Activated CD4-positive, alpha-beta T cell treated with anti-CD3 and anti-CD28 coated beads for 36 hours (primary cell): ENCODE measurements at places on chromosomes 7 and 10.
A peak's percentile ranks its signal among the peaks of the same experiment; 100 is the strongest.

DNA sequence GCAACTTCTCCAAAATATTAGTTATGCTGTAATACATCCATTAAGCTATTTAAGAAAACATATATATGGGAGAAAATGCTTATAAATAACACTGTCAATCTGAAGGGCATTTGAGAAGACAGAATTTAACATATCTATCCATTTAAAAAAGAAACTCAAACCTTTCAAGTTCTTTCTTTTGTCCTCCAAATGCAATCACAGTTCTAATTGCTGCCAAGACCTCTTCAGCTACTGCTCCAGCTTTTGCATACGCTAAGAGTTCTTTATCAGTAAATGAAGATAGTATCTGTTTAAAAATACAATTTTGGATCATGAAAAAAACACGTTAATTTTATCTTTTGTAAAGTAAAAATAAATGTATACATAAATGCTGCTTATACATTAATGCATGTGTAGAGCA, 39.6 kb downstream of the ABCB1 start:
- no peak for DNase-seq

GRCh38 chr7:22331704-22332103, 25.2 kb downstream of the RAPGEF5 start:
- no peak for DNase-seq

GRCh38 chr10:46293832-46294640, 7.2 kb downstream of the ANTXRL start:
- DNase-seq, result peak; percentile 1

GRCh38 chr7:69365651-69366192, 232.6 kb upstream of the AUTS2 start:
- no peak for DNase-seq

DNA sequence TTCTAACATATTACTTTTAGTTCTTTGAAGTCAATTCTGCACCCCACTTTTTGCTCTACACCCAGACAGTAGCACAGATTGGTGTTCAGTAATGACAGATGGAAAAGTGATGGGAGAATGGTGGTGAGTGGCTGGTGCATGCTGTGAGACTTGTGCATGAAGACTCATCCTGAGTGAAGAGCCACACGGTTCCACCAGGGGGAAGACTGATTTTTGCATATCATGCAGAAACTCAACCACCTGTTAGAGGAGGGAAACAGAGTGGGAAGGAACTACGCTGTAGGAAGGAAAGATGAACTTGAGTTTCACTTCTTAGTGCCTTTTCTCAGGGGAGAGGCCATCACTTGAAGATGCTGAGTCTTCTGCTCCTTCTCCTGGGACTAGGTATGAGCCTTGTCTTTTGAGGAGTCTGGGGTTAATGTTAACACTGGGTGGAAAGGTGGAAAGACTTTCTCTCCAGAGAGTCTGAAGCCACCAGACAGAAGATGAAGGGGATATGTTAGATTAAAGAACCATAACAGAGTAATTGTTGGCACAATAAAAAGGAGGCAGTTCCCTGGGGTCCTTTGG, 9.3 kb upstream of the PRSS1 start:
- peak; percentile 12 for DNase-seq

- no peak for DNase-seq
Measured at GRCh38 chr7:22120391-22121053, 174.8 kb upstream of the CDCA7L start.

DNA sequence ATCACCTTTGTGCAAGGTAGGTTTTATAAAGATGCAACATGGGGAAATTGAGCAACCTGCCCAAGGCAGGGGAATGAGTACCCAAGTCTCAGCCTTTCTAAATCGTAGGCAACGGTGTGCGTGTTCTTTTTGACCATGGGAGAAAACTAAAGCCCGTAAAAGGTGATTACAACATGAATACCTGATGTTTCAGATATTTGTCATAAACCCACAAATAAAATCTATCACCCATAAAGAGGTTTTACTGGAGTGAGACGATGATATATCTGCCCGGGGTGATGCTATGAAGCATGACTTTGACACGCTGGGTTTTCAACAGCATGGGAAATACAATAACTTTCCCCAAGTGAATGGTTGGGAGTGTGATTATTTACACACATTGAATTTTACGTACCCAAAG, 406.3 kb upstream of the KLF6 start:
- no peak for DNase-seq

DNA sequence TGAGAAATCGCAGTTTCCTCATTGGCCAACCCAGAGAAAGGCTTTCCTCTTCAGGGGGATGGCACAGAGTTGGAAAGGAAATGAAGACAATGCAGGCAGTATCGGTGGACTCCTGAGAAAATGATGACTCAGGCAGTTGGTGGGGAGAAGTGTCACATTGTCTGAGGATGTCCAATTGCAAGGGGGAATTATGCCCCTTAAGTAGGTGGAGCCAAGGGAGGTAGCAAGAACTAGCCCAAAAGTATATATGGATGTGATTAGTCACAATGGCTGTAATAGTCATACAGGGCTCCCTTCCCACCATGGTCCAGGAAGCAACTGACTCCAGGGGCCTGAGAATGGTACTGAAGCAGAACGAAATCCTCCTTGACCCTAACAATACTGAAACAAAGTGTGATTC, 58.3 kb upstream of the EGFR start:
- no peak for DNase-seq

- no peak for DNase-seq
Measured at GRCh38 chr7:3080106-3080505, 36.4 kb upstream of the CARD11 start.

DNA sequence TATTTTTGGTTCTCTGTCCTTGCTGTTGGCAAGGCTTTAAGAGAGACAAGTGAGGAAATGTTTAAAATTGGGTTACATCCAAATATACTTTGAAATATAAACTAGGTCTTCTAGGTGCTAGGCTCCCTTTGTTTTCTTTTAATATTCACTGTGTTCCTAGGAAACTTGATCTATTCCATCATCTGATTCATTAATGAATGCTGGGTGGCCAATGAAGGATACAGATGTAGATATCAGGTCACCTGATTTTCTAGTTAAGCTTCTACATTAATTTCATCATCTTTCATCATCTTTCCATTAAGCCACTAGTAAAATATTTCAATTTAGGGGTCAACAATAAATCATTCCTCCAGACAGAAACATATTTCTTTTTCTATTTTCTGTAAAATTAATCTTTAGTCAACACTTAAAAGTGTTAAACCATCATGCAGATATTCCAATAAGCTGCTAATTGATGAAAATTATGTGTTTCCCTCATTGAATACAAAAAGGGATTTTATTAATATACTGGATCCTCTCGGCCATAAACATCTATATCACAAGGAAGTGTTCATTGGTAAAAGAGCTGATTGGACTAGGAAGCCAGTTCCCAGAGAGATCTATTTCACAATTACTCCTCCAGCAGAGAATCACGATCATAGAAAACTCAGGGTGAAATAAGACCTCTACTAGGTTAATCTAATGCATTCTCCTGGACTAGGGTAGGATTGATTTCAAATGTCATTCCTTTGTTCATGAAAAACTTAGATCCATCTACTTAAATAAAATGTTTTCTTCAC, 14.7 kb downstream of the HGF start:
- no peak for DNase-seq

DNA sequence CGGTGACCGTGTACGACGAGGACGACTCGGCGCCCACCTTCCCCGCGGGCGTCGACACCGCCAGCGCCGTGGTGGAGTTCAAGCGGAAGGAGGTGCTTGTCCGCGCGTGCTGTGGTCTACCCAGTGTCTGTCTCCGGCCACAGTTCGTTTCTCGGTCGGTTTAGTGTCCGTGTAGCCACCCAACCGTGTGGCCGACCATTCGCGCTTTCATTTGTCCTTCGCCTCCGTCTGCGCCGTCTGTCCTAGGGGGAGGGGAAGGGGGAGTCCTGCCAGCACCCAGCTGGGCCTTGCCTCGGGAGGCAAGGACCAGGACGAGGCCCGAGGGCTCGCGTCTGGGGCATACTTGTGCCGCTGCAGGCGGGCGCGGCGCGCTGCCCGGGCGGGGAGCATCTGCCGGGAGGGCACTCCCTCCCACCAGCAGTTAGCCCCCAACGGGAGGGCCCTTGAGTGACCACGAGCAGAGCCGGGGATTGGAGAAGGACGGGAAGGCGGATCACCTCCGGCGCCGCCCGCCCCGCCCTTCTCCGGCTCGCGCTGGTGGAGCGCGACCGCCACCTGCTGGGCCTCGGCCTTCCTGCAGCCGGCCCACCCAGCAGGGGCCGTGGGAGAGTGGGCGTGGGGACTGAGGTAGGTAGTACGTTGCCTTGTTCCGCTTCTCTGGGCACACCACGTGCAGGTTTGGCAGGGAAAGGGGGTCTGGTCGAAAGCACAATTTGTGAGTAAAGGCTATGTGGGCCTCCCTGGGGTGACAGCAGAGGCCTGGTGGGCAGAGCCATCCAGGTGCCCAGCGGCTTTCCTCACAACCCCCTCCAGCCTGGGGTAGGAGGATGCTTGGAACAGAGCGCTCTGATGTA, 28.5 kb downstream of the RET start:
- peak; percentile 88 for DNase-seq
